ENCODE measurements at places on chromosomes 3 and 15.
A peak's percentile ranks its signal among the peaks of the same experiment; 100 is the strongest.

- no peak for DNase-seq
These were observed 78.5 kb downstream of the TRAK1 start for GRCh38 chr3:42169579-42170120.

GRCh38 chr3:16543242-16543864 is 29.9 kb upstream of the RFTN1 start:
- DNase-seq: no peak

GRCh38 chr3:69738315-69738714 is 949 bp upstream of the MITF start:
- DNase-seq: no peak

- no peak for DNase-seq
These were observed 22.2 kb upstream of the MAP3K13 start for GRCh38 chr3:185340751-185341150.

GRCh38 chr15:70559265-70560239 is 203.8 kb downstream of the UACA start:
- peak; percentile 56 for DNase-seq

DNA sequence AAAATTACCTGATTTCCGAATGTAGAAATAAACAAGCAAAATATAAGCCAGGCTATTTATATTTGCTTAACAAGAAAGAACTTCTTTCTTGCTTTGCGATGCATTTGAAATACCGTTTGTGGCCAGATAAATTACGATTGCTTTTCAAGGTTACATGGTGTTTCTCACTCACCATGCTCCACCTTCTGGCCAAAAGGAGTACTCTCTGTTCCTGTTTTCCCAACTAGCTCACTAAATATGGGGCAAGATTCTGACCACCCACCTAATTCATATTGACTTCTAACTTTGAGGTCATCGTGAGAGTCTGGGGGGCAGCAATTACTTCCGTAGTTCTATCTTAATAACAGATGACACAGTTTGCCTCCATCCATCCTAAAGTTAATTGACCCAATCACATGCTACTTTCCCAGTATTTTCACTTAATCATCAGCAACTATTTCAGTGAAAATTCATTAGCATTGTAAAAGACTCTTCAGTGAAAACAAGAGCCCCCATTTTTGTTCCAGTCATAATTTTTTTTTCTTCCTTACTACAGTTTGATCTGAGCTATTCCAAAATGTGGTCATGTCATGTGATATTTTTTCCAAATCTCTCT is 25.9 kb downstream of the ACP3 start:
- no peak for DNase-seq

- DNase-seq: no peak
These were observed 62.7 kb upstream of the DNAJC19 start for GRCh38 chr3:181052256-181052655.

- DNase-seq: no peak
These were observed 437.1 kb downstream of the SHQ1 start for GRCh38 chr3:72411126-72411525.

- no peak for DNase-seq
These were observed 4.7 kb downstream of the SMAD3 start for GRCh38 chr15:67070150-67070549.

- no peak for DNase-seq
These were observed 46.2 kb downstream of the WDR72 start for GRCh38 chr15:53713218-53713617.

DNA sequence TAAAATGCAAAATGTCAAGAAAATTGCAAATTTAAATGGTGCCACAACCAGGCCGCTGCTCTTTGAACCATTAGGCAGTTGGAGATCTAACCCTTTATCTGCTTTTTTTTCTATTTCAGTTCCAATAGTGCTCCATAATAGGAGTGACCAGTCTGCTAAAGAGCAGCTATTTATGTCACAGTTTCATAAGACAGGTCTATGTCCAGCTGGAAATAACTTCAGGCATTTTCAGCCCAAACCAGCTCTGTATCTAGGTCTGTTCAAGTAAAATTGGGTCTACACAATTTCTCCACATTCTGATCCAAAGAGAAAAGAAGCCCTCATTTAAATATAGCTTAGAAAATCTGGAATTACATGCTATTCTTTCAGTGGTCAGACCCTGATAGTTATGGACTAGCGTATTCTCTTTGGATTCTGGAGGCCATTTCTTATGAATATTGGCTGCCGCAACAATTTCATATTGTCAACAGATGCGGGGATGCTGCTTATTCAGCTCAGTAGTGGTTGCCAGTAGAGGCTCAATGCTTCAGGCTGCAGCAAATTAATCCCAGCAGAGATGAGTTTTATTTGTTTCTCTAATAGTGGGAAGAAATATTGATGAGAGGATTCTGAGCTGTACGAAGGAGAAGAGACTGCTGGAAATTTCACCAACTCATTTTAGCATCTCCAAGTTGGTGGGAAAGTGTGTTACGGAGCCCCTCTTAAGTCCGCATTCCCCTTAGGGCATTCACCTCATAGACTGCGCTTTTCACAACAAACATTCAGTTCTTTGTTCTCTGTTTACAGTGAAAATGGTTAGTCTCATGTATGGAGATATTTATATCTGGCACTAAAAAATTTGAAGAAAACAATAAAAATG is 887.0 kb downstream of the ROBO1 start:
- DNase-seq: no peak

DNA sequence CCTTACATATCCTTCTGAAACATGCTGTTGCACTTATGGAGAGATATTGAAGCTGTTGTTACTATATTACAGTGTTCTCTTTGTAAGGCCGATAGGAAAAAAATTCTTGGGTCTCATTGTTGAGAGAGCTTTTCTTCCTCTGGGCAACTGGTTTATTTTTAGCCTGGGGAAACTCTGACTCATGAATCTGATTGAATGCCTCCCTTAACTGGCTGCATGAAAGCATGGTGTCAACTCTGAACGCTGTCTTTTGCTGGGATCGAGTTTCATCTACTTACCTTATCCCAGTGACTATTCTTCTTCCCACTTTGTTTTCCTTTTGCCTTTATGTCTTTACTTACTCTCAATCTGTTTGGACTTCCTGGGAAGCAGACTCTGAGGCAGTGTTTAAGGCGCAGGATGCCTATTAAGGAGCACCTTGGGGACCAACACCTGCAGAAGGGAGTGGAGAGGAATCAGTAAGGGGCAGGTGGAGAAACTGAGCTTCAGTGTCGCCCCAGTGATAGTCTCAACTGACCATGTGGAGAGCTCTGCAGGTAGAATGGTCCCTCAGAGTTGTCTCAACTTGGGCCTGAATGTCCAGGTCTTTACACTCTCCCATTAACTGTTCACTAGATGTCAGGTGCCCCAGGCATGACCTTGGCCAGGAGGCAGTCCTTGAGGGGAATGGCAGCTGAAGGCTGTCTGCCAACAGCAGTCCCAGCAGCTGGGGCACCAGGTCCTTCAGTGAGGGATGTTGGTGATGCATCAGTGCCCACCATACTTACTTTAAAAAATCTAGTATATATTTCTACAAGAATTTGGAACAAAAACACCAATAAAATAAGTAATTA is 88.9 kb upstream of the CCNL1 start:
- DNase-seq: no peak

All from CD4-positive, alpha-beta T cell (primary cell).